ENCODE measurements at places on chromosomes 11 and 22. TPM values are rescaled to one million over a fixed set of nuclear protein-coding genes. Genes with fewer than 3 reads are reported as not detected.
A peak's percentile ranks its signal among the peaks of the same experiment; 100 is the strongest.

GRCh38 chr22:36287881-36288515 lies 35.1 kb downstream of the APOL1 start:
- no peaks in the 10 kb centered on the region for H3K27me3 ChIP-seq
- peaks cover 52% of the 10 kb centered on the region for H3K4me1 ChIP-seq
- no peak for DNase-seq
- peak overlapping the region; percentile 94 for H3K27ac ChIP-seq
- H3K36me3 ChIP-seq, result peaks cover 34% of the 10 kb centered on the region
- no peak overlapping the region for H3K4me3 ChIP-seq

DNA sequence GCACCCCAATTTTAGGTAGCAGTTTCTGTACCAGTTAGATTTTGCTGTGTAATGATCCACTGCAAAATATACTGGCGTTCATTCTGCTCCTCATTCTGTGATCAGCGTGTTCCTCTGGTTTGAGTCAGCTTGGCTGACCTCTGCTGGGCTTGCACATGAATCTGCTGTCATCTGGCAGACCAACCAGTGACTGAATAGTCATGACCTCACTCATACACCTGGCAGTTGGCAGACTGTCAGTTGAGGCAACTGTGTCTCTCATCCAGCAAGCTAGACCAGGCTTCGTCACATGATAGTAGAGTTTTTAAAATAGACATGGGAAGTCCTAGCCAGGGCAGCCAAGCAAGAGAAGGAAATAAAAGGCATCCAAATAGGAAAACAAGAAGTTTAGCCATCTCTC lies 316.3 kb upstream of the LARGE1 start:
- no peak for DNase-seq
- H3K4me1 ChIP-seq, result no peaks in the 10 kb centered on the region
- no peaks in the 10 kb centered on the region for H3K27me3 ChIP-seq
- no peak overlapping the region for H3K4me3 ChIP-seq

- no peaks in the 10 kb centered on the region for H3K4me1 ChIP-seq
- H3K36me3 ChIP-seq, result no peaks in the 10 kb centered on the region
- H3K27me3 ChIP-seq, result no peaks in the 10 kb centered on the region
- H3K27ac ChIP-seq, result no peak overlapping the region
- no peak for DNase-seq
Measured at GRCh38 chr11:100827934-100828661, 141.0 kb downstream of the ARHGAP42 start.

GRCh38 chr11:75174781-75175370 lies 24.0 kb downstream of the SLCO2B1 start:
- H3K27ac ChIP-seq, result no peak overlapping the region
- peaks cover 3% of the 10 kb centered on the region for H3K27me3 ChIP-seq
- no peaks in the 10 kb centered on the region for H3K36me3 ChIP-seq
- DNase-seq, result no peak
- H3K4me1 ChIP-seq, result peaks cover 14% of the 10 kb centered on the region

DNA sequence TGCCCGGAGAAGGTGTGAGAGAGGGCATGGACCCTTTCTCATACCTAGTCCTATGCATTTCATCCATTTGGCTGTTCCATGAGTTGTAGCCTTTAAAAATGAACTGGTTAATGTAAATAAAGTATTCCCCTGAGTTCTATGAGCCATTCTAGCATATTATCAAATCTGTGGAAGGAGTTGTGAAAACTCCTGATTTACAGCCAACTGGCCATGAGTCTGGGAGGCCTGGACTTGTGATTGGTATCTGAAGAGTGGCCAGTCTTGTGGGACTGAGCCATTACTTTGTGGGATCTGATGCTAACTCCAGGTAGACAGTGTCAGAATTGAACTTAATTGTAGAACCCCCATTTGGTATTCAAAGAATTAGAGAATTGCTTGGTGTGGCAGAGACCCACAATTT lies 48.4 kb downstream of the FAM118A start:
- DNase-seq, result no peak
- no peak overlapping the region for H3K4me3 ChIP-seq
- H3K4me1 ChIP-seq, result peaks cover 5% of the 10 kb centered on the region

DNA sequence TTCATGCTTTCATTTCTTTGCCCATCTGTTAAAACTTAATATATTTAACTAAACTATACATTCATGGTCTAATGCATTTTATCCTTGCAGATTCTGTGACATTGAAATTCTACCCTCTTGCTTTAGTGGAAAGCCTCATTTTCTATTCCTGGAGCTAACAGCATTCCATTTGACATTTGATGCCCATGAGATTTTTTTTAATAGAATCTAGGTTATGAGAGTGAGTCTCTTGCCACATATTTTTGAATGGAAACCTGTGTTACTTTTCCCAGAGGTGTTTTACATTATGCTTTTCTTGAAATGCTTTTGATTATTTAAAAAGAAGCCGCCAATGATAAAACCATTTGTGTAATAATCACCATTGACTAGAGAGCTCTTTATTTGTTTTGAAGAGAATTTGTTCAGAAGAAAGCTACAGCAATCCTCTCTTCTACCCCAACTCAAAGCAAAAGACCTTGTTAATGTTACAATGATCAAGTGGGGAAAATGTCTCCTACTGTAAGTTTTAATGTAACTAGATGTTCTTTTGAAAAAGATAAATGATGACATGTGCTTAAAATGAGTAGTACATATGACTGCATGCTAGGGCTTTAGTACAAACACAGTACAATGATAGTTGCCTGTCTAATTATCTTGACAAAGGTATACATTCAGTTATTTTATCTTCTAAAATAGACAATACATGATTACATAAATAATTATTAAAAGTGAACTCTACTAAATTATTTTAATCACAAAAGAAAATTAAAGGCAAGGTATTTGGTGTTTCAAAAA lies 67.3 kb downstream of the GAS2 start:
- H3K27ac ChIP-seq, result no peak overlapping the region
- peaks cover 2% of the 10 kb centered on the region for H3K27me3 ChIP-seq
- no peaks in the 10 kb centered on the region for H3K4me1 ChIP-seq
- DNase-seq, result no peak

- no peak for DNase-seq
- H3K4me3 ChIP-seq, result no peak overlapping the region
- H3K4me1 ChIP-seq, result peaks cover 84% of the 10 kb centered on the region
Measured at GRCh38 chr11:68504432-68505066, 44.0 kb downstream of the PPP6R3 start.

GRCh38 chr11:88414981-88415413 lies 77.5 kb upstream of the CTSC start:
- peak overlapping the region; percentile 78 for H3K4me3 ChIP-seq
- DNase-seq, result no peak
- H3K36me3 ChIP-seq, result no peaks in the 10 kb centered on the region
- H3K27me3 ChIP-seq, result no peaks in the 10 kb centered on the region

GRCh38 chr11:66371627-66372415 lies at the start of gene SLC29A2:
TSS of gene SLC29A2 (minus strand) at chr11:66371760. CDS start at chr11:66371591, 169 bp downstream.
- no peaks in the 10 kb centered on the region for H3K36me3 ChIP-seq
- peak; percentile 82 for DNase-seq
- peak within 1 kb of the TSS; percentile 94 for H3K27ac ChIP-seq
- H3K4me3 ChIP-seq, result peak within 1 kb of the TSS; percentile 95

DNA sequence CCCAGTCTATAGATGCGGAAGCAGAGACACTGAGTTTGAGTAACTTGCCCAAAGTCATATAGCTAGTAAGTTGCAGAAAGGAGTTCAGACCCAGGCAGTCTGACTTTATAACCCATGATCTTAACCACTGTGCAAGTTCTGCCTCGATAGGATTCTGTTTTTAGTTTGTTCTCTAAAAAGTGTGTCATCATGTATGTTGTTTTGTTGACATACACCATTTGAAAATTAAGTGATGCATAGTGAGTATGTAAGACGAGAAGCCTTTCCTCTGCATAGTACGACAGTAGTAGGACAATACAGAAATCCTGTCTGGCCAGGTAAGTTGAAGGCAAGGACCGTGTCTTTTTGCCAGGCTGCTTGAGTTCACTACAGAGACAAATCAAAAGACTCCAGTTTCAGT lies 3.3 kb downstream of the ZC3H12C start:
- H3K27ac ChIP-seq, result no peak overlapping the region
- DNase-seq, result no peak
- H3K27me3 ChIP-seq, result peaks cover 28% of the 10 kb centered on the region
- no peak overlapping the region for H3K4me3 ChIP-seq

GRCh38 chr11:119800171-119800570 lies 71.2 kb upstream of the NECTIN1 start:
- no peaks in the 10 kb centered on the region for H3K36me3 ChIP-seq
- H3K27me3 ChIP-seq, result peaks cover 7% of the 10 kb centered on the region
- H3K4me3 ChIP-seq, result no peak overlapping the region

GRCh38 chr11:130892861-130893260 lies 23.4 kb downstream of the SNX19 start:
- no peaks in the 10 kb centered on the region for H3K27me3 ChIP-seq
- peaks cover 56% of the 10 kb centered on the region for H3K36me3 ChIP-seq
- peaks cover 2% of the 10 kb centered on the region for H3K4me1 ChIP-seq
- no peak for DNase-seq

GRCh38 chr11:17391493-17392355 lies 3.3 kb upstream of the KCNJ11 start:
- no peak for DNase-seq
- H3K36me3 ChIP-seq, result no peaks in the 10 kb centered on the region
- no peaks in the 10 kb centered on the region for H3K27me3 ChIP-seq
- H3K4me1 ChIP-seq, result peaks cover 11% of the 10 kb centered on the region
- no peak overlapping the region for H3K4me3 ChIP-seq

- H3K4me3 ChIP-seq, result no peak overlapping the region
- H3K27me3 ChIP-seq, result peaks cover 4% of the 10 kb centered on the region
- no peak overlapping the region for H3K27ac ChIP-seq
Measured at GRCh38 chr11:123690485-123690884, 36.1 kb upstream of the SCN3B start.

- H3K36me3 ChIP-seq, result no peaks in the 10 kb centered on the region
- peaks cover 44% of the 10 kb centered on the region for H3K27me3 ChIP-seq
- DNase-seq, result peak; percentile 5
- H3K27ac ChIP-seq, result no peak overlapping the region
Measured at GRCh38 chr22:45101515-45102227, 62.1 kb upstream of the NUP50 start.

- no peaks in the 10 kb centered on the region for H3K4me1 ChIP-seq
- peaks cover 52% of the 10 kb centered on the region for H3K27me3 ChIP-seq
- H3K27ac ChIP-seq, result no peak overlapping the region
- H3K4me3 ChIP-seq, result no peak overlapping the region
- H3K36me3 ChIP-seq, result no peaks in the 10 kb centered on the region
Measured at GRCh38 chr11:45704635-45705034, 39.2 kb upstream of the CHST1 start.

- no peak overlapping the region for H3K27ac ChIP-seq
- no peak overlapping the region for H3K4me3 ChIP-seq
- no peaks in the 10 kb centered on the region for H3K36me3 ChIP-seq
- H3K4me1 ChIP-seq, result no peaks in the 10 kb centered on the region
- no peaks in the 10 kb centered on the region for H3K27me3 ChIP-seq
- DNase-seq, result no peak
Measured at GRCh38 chr11:82505379-82505778, 228.3 kb downstream of the FAM181B start.

- H3K36me3 ChIP-seq, result no peaks in the 10 kb centered on the region
- H3K27me3 ChIP-seq, result peaks cover 39% of the 10 kb centered on the region
- H3K4me3 ChIP-seq, result peak overlapping the region; percentile 87
Measured at GRCh38 chr11:125063429-125064043, 431 bp downstream of the SLC37A2 start.

DNA sequence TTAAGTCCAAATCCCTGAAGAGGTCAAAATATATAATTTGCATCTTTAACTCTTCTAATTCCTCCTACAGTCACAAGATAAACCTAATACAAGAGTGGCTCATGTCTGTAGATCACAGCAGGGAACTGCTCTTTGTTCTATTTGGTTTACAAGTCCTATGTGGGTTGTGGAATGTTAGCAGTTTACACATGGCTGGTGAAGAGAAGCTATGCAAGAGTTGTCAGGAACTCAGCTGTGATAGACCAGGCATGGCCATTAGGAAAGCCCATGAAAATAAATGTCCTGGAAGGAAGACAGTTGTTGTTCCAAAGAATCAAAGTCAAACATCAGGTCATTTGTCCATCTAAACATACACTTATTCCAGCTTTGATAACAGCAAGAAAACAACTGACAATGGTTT lies 312.4 kb upstream of the PITPNB start:
- no peak overlapping the region for H3K27ac ChIP-seq
- DNase-seq, result no peak
- no peak overlapping the region for H3K4me3 ChIP-seq
- no peaks in the 10 kb centered on the region for H3K36me3 ChIP-seq

Gene IRF7
- total RNA-seq, result 55.0 TPM

Gene FERMT3
- total RNA-seq, result 104 TPM

Gene NUP50
- total RNA-seq, result 111 TPM

Gene C22orf31
- not detected for total RNA-seq

Gene TRIM49D2
- not detected for total RNA-seq

Gene ANO5
- total RNA-seq, result 0.05 TPM

Gene NXPE1
- total RNA-seq, result not detected

Data from naive thymus-derived CD8-positive, alpha-beta T cell (primary cell).